Left renal cortex interstitium (tissue), 4 donors: ENCODE measurements at places on chromosomes 12 and 14.

DNA sequence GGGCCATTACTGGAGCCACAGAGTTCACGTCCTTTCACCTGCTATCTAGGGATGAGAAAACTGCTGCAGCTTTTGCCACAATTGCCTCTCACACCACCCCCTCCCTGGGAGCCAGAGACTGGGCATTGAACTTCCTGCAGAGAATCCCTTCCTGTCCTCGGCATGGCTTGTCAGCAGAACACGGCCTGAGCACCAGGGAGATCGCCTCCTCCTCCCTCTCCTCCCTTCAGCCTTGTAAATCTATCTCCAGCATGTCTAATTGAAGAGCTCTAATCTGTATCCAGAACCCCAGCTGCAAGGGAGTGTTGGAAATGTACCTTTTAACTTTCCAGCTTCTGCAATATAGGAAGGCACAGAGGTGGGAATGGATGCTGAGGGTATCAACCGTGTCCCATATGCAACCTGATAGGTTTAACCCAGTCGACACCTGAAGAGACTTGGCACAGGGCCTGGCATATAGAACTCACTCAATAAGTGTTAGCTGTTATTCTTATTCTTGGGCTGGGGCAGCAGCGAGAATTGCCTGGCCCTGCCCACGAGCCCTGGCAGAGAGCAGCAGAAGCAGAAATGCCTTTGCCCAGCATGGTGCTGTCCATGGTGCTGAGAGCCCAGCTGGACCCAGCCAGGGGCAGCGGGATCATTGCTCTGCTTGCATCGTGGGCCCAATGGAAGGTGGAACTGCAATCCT, 26.8 kb downstream of the TMEM63C start:
- peak; percentile 77 for DNase-seq

GRCh38 chr14:99946652-99947489, 118.4 kb upstream of the EVL start:
- DNase-seq: no peak

GRCh38 chr12:77402716-77403115, 337.3 kb upstream of the E2F7 start:
- no peak for DNase-seq

- DNase-seq: no peak
Observed at GRCh38 chr12:20494851-20495250, 126.5 kb downstream of the PDE3A start.

DNA sequence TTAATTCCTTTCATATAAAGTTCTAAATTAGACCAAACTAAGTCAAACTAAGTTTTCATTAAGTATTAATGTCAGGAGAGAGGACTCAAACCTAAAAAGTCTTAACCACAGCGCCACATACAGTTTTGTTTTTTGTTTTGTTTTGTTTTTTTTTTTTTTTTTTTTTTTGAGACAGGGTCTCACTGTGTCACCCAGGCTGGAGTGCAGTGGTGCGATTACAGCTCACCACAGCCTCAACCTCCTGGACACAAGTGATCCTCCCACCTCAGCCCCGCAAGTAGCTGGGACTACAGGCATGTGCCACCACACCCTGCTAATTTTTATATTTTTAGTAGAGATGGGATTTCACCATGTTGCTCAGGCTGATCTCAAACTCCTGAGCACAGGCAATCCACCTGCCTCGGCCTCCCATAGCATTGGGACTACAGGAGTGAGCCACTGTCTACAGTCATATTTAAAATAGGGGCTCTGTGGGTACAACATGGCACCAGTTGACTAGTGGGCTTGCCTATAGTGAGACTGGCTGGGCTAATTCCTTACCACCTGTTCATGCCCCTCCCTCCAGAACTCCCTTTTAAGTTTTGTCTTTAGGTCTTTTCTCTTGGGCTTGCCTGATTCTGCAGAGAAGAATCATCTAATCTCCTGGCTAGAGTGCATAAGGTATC, 110.2 kb downstream of the PPP2R5E start:
- DNase-seq: no peak

DNA sequence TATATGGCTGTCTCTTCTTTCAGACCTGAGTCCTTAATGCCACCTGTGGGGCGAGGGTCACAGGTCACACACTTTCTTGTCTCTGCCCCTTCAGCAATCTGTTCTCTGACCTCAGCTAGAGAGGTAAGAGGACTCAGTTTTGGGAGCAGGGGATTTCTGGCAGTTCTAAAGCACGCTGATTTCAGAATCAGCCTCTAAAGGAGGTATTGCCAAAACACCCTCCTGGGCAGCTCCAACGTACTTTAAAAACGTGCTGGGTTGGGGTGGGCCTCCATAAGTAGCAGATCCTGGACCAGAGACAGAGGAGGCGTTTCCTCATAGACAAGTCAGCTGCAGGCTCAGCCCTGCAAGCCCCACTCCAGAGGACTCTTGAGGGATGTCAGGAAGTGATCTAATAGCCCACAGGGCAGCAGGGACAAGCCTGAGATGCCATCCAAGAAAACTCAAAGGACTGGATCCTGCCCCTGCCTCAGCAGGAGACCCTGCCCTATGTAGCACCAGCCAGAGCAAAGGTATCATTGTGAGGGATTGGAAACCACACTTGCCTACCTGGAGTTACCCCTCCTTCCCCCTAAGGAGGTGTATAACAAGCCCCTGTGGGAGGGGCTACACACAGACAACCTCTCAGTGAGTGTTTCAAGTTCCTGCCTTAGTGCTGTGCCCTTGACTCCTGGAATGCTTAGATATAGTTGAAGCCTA, 8.5 kb downstream of the CTDSP2 start:
- DNase-seq: no peak

DNA sequence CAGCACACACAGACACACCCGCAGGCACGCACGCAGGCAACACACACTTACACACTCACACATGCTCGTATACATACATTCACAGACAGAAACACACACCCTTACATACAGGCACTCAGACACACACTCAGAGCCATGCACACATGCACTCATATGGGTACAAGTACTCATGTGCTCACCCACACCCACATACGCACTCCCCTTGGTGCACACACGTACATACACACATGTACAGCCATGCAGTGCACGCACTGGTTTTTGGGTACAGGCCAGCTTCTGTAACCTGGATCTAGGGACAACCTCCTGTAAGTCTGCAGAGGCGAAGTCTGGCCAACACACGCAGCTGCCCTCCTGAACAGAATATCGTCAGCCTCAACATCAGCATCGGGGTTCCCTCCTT, 221.3 kb upstream of the RTL1 start:
- DNase-seq: no peak

GRCh38 chr12:67042697-67043131, 226.4 kb upstream of the CAND1 start:
- no peak for DNase-seq

GRCh38 chr12:55067701-55068100, 47.9 kb downstream of the NEUROD4 start:
- DNase-seq: no peak

- DNase-seq: no peak
Observed at GRCh38 chr14:20440465-20440864, 4.5 kb upstream of the KLHL33 start.

DNA sequence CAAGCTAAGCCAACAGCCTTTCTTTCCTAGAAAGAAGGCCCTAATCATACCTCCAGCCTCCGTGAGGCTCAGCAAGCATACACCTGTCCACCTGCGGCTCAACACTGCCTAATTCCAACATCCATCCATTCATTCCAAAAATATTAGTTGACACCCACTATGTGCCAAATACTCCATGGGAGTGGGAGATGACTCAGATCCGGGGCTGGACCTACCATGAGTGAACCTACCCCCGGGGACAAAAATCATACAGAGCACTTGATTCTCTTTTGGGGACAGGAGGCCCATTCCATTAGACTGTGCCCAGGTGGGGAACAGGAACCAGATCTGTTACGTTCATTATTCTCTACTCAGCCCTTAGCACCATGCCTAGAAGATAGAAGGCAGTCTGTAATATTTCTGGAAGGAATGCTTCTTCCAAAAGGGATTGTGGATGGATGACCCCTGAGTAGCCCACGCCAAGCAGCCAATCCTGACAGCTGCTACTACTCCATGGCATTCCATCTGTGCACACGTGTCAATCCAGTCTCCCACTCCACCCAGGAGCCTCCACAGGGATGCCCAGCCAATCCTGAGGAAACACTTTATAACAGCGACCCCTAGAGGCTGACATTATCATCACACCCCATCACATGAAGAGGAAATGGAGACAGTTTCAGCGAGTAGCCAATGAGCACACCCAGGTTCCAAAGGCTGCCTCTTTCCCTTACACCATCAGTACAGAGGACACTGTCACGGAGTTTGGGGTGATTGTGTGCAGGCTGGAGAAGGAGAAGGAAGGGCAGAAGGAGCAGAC, 170.7 kb downstream of the ESRRB start:
- DNase-seq: no peak

GRCh38 chr12:114735680-114736374, 51.9 kb upstream of the TBX3 start:
- DNase-seq: no peak

GRCh38 chr14:90966493-90966892, 93.9 kb downstream of the RPS6KA5 start:
- DNase-seq: no peak

DNA sequence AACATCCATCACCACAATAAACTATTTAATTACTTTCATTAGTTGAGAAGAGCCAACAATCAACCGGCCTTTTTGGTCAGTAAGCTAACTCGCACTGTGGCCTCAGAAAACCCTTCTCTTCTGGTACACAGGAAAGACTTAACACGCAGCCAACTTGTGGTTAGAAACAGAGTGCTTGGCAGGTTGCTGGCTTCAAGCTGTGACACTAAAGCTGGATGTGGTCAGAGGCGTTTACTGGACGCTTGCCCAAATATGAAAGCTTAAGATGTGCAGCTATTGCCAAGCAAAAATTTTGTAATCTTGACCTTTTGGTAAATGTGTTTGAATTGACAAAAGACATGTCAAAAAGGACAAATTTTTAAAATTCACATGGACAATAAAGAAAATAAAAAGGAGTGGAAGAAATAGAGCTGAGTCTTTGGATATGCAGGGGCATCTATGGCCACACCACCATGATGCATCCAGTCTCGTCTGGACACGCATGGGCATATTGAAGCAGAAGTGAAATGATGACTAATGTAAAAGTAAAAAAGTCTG, 2.6 kb upstream of the KLRK1 start:
- no peak for DNase-seq

- no peak for DNase-seq
Observed at GRCh38 chr14:38074081-38074480, 133.6 kb upstream of the SSTR1 start.

DNA sequence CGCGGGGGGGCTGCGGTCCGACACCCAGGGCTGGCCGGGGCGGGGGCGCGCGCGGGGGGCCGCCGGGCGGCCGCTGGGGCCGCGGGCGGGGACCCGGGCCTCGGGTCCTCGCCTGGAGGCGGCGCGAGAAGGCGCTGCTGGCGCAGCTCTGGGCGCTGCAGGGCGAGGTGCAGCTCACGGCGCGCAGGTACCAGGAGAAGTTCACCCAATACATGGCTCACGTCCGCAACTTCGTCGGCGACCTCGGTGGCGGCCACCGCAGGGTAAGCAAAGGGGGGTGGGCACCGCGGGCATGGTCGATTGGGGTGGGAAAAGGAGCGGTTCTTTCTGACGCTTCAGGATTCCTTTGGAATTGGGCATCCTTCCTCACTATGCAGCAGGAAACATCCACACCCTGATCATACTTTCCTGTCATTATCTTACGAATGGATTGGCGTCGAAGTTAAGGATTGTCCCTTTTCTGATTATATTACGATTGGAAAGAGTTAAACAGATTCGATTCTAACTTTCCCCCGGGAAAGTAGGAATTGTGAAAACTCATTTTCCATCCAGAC, 798 bp downstream of the PDZRN4 start:
- DNase-seq: no peak

DNA sequence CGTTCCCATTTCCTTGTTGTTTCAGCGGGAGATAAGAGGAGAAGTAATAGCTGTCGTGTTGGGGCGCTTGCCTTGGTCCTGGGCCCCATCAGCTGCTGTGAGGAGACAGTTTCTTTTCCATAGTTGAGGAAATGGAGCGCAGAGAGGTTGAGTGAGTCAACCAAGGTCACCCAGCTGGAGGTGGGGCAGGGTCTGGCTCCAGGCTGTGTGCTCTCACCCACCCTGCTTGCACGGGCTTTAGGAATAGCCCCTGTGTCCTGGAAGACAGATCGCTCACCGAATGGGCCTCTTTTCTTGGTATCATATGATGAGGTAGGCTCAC, 165.7 kb upstream of the RTL1 start:
- no peak for DNase-seq

DNA sequence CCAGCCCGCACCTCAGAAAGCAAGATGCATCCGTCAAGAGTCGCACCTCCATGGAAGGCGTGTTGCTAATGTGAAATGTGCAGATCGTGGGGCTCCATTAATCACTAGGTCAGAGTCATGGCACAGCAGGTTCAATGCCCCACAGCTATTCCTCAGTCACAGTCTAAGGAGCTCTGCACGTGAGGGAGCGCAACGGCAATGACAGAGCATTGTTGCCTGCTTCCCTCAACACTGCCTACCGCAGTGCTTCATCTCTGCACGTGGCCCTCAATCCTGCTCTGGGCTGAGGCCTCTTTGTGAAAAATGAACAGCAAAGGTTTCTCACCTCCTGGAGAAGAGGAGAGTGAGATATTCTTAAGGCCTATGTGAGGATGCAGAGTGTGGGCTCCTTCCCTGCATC, 995.2 kb upstream of the TMEM132C start:
- no peak for DNase-seq

DNA sequence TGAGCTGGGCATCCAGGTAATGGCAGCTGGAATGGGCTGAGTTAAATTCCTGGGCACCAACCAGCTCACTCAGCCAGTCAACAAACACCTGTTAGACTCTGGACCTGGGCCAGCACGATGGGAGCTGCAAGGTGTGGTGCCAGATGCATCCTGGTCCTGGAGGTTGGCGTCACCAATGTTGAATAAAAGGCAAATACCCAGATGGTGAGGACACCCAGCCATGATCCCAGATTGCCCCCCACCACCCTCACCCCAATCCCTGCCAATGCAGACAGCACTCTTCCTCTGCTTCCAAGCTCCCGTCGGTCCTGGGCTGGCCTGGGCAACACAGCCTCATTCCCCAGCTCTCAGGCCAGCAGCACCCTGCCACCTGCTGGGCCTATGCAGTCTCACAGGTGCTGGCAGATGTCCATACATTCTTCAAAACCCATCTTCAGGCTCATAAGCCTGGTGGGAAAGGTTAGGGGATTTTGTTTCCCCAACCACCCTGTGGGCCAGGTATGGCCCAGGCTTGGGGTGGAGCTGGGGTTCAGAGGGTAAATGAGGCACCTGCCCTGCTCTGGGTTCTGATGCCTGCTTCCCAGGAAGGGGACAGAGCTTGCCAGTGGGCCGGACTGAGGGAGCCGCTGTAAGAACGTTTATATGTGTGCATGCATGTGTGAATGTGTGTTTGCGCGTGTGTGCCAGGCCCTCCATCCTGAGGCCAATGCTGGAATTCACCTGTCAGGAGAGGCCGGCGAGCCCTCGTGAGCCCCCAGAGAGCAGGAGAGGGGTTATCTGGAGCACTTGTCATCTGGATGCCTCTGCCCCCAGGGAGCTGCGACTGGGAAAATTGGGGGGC, 58.0 kb downstream of the LGMN start:
- DNase-seq: no peak

DNA sequence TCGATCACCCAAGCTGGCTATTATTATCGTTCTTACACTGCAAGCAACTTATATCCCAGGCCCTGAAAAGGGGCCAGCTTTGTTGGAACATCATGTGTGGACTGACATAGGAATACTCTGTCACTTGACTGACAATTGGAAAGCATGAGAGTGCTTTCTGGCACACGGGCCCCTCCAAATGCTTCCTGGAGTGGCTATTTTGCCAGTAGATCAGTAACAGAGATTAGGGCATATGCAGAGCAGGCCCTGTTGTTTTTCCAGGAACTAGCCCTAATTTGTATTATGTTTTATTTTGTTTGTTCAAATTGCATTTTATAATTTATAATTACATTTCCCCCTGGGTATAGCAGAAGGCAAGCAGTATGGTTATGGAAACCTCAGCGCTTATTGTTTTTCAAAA, 170.1 kb upstream of the FRMD6 start:
- no peak for DNase-seq
